ACHN (cell line): ENCODE measurements at places on chromosomes 7 and 10.

DNA sequence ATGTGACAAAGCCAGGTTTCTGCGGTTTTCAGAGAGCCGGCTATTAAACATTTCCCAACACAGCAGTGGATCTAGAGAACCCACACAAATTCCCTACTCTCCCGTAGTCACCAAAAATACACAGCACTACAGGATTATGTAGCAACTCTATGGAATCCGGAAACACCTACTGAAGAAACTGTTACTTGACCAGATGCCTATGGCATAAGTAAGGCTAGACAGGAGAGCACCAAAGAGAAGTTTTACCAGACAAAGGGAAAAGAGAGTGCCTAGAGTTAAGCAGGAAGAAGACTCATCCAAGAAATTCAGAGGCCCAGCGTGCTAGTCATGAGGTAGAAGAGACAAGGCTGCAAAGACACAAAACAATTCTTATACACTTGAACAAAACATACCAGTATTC lies 321.1 kb downstream of the PARD3 start:
- DNase-seq: no peak

GRCh38 chr10:22682237-22683139 lies 31.9 kb downstream of the PIP4K2A start:
- DNase-seq: peak; percentile 64

GRCh38 chr7:70585071-70585470 lies 546.9 kb upstream of the GALNT17 start:
- no peak for DNase-seq

- DNase-seq: no peak
Observed at GRCh38 chr10:119025776-119026175, 3.7 kb upstream of the NANOS1 start.
